ENCODE measurements at places on chromosomes 5 and 9.

DNA sequence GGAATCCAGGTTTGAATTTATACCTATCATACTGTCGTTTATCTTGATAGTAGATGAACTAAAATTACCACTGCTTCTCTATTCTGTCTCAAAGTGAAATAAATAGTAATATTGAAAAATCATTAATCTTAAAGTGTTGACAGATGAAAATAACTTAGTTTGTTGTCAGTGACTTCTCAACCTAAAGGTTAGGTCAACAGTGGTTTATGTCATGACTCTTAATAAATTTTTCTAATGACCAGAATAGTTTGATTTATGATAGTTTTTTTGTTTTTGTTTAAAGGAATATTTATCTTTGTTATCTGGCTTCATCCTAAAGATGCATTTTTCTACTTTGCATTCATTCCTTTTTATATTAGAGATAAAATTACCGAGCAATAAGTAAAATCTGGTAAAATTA is 81.1 kb downstream of the SLF1 start:
- no peak for DNase-seq

GRCh38 chr5:155750571-155750970 is 576.4 kb upstream of the SGCD start:
- DNase-seq, result no peak

DNA sequence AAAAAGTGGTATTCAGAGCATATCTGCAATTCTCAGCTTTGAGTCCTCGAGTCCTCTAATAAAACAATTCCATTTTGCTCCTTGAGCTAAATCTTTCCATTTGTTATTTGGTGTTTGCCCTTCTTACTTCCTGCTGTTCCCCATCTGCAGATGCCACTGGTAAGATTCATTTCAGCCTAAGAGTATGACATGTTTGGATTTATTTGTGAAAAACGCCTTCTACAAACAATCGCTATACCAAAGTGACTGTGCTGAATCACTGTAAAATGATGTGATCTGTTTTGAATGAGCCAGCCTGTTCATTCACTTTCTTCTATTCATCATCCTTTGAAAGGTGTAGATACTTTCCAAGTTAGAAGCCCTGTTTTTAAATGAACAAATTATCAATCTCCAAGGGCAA is 27.7 kb downstream of the KCTD16 start:
- no peak for DNase-seq

DNA sequence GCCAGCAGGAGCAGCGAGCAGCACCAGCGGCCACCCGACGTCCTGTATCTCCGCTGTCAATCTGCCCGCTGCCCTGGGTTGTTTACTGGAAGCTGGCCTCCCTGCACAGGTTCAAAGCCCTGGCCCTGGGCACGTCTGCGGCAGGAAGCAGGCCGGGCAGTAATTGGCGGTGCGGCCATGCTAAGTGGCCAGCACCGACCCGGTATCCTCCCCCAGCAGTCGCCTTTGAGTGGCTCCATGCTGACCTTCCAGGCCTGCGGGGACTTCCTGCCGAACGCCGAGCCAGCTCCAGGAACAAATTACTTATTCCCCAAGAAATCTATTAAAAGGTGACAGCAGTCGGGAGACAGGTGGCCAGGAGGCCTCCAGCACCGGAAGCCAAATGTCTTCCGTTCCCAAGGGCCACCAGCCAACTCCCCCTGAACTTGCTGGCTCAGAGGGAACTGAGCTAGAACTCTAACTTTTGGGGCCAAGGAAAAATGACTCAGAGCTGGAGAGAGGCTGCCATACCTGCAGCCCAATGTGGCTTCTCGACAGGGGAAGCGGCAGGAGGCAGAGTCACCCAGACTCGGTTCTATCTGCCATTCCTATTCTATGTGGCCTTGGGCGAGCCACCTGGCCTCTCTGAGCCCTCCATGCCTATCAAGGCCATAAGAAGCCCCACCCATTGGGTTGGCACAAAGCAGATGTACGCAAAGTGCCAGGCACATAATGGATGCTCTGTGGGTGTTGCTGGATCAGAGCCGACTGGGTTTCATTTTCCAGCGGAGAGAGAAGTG is 13.7 kb upstream of the PSMB7 start:
- DNase-seq, result no peak

- no peak for DNase-seq
These were observed 137.1 kb downstream of the CAAP1 start for GRCh38 chr9:26755476-26755875.

GRCh38 chr9:10366171-10366779 is 246.5 kb downstream of the PTPRD start:
- no peak for DNase-seq

- no peak for DNase-seq
These were observed 109.8 kb upstream of the TBC1D2 start for GRCh38 chr9:98365227-98365669.

- DNase-seq, result no peak
These were observed 999.8 kb downstream of the NR2F1-AS1 start for GRCh38 chr5:92581249-92581648.

DNA sequence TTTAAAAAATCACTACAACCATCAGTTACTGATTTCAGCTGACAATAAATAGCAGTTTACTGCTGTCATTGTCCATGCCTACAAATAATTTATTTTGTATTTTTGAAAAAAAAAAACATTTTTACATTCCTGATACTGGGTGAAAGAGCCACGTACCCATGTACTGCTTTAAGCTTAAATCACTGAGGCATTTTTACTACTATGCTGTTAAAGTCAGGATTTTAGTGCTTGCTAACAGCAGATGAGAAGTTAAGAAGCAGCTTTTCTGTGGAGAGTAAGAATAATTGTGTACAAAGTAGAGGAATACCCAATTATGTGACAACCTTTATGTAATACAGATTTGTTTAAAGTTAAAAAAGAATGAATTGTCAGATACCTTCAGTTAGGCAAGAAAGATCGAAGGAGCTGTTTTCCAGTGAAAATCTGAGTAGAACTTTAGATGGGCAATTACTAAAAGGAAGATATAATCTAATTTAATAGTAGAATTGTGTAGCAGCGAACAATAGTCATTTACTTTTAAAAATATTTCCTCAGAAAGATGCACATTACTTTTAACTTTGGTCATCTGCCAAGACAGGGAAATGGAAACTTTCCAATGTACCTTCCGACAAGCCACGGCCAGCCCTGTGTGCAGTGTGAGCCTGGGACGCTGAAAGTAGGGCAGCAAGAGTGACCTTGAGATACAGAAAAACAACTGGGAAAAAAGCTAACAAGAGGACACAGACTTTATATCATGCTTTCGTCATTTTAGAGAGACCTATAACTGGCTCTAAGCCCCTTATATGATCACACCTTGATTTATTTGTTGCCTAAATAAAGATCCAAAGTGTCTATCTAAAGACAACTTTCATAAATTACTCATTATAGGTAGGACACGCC is 39.9 kb downstream of the RHOBTB3 start:
- DNase-seq, result no peak

DNA sequence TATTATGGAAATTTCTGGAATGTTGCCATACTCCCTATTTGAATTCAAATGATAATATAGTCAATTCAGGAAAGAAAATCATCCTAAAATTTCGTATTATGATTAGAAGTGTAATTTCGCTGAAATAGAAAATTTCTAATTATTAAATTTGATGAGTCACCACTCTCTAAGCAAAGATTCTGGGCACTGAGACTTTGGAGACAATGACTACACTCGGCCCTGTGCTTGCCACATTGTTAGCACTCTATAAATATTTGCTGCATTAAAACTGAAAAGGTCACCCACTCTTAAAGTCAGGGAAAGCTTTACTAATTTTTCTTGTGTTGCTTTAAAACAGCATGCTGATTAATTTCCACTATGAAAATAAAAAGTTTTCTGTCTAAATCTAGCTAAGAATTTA is 240.3 kb downstream of the TLE4 start:
- no peak for DNase-seq

DNA sequence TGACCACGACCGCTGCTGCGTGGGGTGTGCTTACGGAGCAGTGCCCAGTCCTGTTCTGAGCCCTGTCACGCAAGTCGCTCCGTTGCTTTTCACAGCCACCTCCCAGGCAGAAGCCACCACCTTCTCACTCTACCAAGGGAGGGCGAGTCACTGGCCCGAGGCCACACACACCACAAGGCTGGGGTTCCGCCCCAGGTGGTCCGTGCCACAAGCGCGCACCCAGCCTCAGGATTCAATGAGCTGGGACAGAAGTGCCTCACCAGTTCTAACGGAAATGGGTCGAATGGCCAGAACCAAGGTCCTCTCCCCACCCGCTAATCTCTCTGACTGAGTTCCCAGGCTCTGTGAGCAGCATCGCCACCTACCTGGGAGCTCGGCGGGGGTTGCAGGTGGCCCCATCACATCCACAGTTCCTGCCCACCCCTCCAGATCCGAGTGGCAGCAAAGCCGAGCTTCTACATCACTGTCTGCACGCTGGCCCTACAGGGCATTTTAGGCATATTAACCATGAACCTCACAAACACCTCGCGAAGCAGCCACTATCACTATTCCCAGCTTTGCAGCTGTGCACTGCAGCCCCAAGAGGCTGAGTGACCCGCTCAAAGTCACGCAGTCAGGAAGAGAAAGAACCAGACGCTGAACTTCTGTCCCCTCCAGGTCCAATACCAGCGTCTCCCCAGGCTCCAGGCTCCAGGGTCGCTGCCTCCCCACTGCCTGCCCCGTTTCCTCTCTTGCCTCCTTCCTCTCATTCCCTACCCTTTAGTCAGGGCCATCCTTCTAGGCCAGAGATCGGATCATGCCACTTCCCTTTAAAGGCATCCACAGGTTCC is 92.1 kb upstream of the PHYKPL start:
- DNase-seq, result no peak

DNA sequence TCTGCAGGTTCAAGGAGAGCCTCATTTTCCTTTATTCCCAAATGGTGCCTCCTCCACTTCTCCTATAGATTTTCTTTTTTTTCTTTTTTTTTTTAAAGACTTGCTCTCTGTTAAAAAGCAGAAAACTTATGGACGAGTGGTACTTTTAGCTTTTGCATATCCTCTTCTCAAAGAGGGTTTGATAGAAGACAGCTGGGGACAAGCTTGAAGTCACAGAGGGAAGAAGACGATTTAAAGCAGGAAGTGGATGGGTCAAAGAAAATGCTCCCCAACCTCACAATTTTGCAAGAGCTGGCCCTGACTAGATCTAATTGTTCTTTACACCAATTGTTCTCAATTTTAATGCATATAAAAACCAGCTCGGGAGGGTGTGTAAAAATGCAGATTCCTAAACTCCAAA is 48.9 kb downstream of the APBA1 start:
- no peak for DNase-seq

- no peak for DNase-seq
These were observed 63.7 kb downstream of the DENND4C start for GRCh38 chr9:19294219-19294618.

DNA sequence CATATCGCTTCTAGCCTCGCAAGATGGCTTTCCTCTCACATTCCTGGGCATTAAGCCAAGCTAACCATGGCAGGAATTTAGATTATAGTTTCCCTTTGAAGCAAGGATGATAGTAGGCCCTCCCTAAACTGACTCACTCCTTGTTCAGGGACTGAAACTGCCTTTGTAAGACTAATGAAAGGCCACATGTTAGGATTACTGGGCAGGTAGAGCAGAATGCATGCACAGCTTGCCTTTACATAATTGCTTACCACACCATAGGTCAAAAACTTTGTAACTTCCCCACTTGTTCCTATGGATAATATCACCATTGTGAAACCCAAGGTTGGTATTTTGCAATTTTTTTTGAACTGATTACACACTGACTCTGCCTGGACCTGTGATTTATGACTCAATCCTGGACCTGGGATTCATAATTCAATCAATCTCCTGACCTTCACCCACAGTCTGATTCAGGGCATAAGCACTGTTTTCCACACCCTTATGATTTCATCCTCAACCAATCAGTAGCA is 41.0 kb upstream of the PRDM9 start:
- DNase-seq, result no peak

GRCh38 chr5:80487444-80487828 is 464 bp upstream of the FAM151B start:
- no peak for DNase-seq

DNA sequence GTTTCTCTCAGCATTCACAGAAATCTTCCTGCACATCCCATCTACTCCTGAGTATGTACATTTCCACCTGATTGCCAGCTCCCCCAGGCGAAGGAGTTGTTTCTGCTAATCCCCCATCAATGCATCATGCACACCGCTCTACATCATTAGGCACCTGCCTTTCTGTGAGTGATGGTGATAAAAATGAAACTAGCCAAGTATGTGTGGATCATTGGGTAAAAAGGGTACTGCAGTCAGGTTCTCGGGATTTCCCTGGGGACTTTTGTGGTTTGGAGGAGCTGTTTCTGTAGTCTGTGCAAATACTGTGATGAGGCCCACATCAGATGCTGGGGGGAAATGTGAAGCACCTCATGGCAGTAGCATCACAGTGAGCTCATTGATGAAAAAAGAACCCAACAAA is 30.4 kb downstream of the CAMK4 start:
- no peak for DNase-seq

DNA sequence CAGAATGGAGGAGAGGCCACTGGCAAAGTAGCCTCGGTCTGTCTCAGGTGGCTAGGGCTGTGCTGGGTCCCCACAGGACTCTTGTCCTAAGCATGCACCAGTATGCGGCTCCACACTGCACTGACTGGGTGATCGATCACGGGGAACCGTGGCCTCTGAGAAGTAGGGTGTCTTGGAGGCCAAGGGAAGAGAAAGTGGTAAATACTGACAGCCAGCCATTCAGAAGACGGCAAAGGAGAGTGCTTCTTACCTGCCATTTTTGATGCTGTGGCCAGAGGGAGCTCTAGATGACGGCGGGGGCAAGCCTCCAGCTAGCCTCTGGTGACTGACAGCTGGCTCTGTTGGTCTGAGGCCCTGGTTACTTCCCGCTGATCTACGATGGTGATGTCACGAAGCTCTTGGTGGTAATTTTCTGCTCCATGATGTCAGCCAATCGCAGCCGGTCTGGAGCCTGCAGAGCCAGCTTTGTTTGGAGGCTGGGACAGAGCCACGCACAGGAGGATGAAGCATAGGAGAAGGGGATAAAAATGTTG is 40.4 kb upstream of the GADD45G start:
- no peak for DNase-seq

- DNase-seq, result no peak
These were observed 53.9 kb upstream of the EFNA5 start for GRCh38 chr5:107724642-107725041.

DNA sequence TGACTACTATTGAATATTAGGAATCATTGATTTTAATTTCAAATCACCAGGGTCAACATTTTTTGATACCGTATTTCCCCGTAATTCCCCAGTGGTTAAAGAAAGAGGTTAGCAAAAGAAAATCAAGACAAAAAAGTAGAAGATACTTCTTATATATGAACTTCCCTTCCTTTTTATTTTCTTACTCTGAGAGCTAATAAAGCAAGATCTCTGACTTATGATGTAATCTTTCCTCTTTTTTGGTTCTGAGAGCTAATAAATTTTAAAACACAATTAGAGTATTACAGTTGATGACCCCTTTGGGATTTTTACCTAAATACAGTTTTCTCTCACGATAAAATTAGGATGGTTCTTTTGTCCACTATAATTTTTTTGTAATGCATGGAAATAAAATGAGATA is 9.2 kb upstream of the FYB1 start:
- DNase-seq, result no peak

- DNase-seq, result no peak
These were observed 52.5 kb downstream of the CXXC5 start for GRCh38 chr5:139700711-139701055.

Measured in stimulated activated CD8-positive, alpha-beta memory T cell treated with anti-CD3 and anti-CD28 coated beads, Interleukin-15, amount 100 ng/mL, for 24 hours (primary cell).